C1 segment of cervical spinal cord (tissue), 14 donors: ENCODE measurements at places on chromosomes 7 and 10.

DNA sequence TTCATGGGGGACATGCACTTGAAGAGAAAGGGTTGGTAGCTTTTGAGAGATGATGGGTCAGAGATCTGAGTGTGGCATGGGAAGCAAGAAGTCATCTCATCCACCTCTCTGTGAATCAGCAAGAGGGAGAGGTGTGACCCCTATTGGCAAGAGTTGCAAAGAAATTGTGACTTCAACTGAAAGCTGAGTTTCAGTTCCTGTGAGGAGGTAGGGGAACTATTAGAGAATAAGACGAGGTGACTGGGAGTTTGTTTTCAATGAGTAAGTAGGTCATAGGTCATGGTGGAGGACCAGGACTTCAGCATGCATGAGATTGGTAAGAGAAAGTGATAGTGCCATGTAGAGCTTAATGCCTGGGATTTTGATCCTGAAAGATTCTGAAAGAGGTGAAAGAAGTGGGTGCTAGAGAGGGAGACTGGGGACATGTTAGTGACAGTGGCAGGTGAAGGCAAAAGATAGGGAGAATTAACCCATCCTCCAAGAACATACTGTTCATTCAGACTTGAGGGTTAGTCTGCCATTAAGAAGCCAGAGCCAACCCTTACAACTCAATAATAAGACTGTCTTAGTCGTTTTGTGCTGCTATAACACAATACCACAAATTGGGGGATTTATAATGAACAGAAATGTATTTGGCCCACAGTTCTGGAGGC, 75.5 kb upstream of the CAPZA2 start:
- DNase-seq: no peak

GRCh38 chr10:83959328-83959727, 180.0 kb upstream of the GHITM start:
- no peak for DNase-seq

DNA sequence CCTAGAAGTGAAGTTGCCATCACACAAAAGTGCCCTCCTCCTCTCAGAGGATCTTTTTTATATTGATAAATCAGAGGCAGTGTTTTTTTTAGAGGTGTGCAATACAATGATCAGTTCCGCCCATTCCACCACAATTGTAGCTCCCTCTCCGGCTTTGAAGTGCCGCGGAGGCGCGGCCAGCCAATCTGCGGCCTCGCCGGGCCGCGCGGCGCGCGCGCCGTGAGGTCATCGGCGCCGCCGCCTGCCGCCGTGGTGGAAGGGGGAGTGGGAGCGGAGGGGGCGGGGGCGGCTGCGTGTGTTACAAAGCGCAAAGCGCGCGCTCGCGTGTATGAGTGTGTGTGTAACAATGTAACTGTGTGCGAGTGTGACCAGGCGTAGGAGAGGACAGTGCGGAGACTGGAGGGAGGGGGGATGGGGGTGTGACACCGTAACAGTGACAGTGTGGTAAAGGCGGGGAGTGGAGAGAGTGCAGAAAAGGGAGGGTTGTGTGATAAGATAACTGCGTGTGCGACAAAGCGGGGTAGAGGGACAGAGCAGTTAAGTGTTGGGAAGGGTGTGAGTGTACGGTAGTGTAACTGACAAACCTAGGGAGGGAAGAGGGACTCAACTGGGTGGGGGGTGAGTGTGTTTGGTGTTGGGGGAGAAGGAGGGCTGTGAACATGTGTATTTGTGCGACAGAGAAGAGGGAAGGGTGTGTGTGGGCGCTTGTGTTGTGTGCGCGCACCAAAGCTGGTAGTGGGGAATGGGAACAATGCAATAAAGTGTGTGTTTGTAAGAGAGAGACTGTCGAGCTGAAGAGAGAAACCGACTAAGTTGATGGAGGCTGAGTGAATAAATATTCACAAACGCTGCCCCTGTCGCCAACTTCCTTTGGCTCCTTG, at the start of gene SP8:
Gene SP8, minus strand, starts transcription at position 108 of the 881 bp plus-strand sequence. Its CDS starts 88 bp downstream, at position 20.
- no peak for DNase-seq

GRCh38 chr7:18177815-18178660, 150.4 kb upstream of the PRPS1L1 start:
- DNase-seq: no peak

DNA sequence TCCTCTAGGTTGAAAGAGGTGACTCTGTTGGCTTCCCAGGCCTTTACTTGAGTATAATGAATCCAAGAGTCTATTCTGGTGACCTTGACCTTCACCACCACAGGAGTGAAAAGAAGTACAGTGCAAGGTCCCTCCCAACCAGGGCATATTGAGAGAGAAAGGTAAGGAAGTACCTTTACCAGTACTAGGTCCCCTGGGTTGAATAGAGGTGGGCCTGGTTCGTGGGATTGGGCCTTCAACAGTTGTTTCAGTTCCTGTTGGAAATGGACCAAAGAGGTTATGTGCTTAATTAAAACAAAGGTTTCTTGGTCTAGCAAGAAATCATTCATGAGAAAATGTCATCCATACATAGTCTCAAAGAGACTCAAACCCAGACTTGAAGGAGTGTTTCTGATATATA, 6.4 kb upstream of the SFTPA1 start:
- DNase-seq: no peak

DNA sequence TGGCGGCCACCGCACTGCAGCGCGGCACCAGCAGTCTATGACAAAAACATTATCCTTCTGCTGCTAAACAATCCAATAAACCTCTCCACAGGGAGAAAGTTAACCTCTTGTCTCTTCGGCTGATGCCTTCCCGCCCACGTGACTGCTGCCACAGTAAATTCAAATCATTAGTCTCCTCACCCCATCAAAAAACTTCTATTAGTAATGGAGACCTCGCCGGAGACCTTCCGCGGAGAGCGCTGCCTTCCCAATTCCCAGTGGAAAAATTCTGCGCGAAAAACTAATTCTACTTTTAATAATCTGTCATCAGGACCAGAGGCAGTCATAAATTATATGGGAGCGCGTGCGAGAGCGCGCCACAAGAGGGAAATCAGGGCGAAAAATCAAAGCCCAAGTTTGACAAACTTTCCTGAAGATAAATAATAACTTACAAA, 90.0 kb upstream of the PAX2 start:
- no peak for DNase-seq

DNA sequence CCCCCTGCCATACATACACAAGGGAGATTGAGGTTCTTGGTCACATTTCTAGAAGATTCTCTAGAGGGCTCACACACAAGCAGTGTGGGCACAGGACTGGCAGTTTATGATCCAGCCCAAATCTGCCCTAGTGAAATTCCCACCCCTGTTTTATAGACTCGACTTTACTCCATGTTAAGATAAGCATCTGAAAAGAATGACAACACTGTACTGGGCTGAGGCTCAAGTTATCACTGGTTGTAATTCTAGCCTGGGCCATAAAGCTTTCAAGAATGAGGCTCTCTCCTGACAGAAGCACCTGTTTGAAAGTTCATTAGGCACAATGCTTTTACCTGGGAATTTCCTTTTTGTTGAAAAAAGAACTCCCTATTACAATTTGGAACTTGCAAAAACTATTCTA, 195.6 kb upstream of the GLI3 start:
- DNase-seq: no peak

DNA sequence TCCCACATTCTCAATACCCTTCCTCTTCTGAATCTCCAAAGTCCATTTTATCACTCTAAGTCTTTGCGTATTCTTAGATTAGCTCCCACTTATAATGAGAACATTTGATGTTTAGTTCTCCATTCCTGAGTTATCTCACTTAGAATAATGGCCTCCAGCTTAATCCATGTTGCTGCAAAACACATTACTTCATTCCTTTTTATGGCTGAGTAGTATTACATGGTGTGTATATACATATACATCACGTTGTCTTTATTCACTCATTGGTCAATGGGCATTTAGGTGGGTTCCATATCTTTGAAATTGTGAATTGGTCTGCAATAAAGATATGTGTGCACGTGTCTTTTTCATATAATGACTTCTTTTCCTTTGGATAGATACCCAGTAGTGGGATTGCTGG, 32.3 kb downstream of the GPR22 start:
- no peak for DNase-seq

DNA sequence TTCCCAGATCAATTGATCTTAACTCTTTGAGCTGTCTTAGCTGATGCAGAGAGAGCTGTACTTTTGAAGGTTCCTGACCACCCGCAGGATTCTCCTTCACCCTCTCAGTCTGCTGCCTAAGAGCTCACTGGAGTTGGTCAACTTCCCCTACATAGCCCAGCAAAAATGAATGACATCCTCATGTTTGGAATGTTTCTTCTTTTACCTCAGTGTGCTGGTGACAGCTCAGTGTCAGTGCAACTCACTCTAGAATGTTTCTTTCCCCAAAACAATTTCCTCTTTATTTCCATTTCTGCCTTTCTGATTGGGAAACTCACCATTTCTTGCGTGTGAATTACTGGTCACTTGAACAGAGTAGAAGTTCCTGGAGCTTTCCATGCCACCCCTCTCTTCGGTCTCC, 48.7 kb downstream of the LSMEM1 start:
- DNase-seq: no peak

- no peak for DNase-seq
Observed at GRCh38 chr10:126268013-126268920, 120.0 kb downstream of the ADAM12 start.

DNA sequence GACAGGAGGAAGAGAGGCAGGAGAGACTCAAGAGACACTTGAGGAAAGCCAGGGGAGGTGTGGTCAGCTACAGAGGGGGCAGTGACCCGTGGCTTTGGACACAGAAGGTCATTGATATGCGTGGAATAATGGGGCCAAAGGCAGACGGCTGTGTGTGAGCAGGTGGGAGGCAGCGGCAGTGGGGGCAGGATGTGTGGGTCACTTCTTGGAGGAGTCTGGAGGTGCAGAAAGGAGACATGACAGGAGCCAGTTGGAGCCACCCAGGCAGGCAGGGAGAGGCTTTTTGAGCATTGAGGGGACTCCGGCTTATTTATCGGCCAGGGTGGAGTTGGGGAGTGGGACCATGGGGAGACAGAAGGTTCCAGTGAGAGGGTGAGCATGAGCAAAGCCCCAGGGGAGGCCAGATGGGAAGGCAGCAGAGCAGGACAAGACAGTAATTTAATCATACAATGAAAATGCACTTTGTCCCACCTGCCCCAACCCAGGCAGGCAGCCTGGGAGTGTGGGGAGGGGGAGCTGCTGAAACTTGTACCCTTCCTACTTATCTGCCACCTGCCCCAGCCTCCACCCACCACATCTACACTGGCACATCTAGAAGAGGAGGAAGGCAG, 5.0 kb downstream of the LDB3 start:
- no peak for DNase-seq

GRCh38 chr7:646951-647350, 79.5 kb upstream of the DNAAF5 start:
- DNase-seq: no peak

- DNase-seq: no peak
Observed at GRCh38 chr10:42864575-42864974, 82.0 kb downstream of the BMS1 start.

GRCh38 chr10:87579563-87579962, 74.9 kb downstream of the MINPP1 start:
- DNase-seq: no peak

- no peak for DNase-seq
Observed at GRCh38 chr7:12570534-12571461, at the start of gene SCIN. TSS of gene SCIN (plus strand) at chr7:12570720. CDS start at chr7:12570787, 67 bp downstream.

- no peak for DNase-seq
Observed at GRCh38 chr10:93086289-93086688, 12.6 kb downstream of the CYP26A1 start.

DNA sequence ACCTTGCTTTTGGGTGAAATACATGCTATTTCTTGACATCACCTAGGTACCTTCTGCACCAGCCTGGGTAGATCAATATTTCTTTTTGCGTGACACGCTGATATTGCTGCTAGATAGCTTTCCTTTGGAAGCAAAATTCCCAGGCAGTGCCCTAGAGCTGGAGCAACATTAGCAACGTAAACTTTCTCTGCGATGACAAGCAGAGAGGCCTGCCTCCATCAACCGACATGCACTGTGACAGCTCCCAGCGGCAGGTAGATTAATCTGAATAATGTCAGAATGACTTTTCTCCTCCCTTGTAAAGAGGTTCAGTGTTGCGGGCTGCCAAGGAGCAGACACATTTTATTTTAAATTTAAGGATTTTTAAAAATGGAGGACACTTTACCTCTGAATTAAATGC, 307.4 kb downstream of the GALNT17 start:
- no peak for DNase-seq

- no peak for DNase-seq
Observed at GRCh38 chr10:21183025-21183424, 285.9 kb upstream of the NEBL start.

DNA sequence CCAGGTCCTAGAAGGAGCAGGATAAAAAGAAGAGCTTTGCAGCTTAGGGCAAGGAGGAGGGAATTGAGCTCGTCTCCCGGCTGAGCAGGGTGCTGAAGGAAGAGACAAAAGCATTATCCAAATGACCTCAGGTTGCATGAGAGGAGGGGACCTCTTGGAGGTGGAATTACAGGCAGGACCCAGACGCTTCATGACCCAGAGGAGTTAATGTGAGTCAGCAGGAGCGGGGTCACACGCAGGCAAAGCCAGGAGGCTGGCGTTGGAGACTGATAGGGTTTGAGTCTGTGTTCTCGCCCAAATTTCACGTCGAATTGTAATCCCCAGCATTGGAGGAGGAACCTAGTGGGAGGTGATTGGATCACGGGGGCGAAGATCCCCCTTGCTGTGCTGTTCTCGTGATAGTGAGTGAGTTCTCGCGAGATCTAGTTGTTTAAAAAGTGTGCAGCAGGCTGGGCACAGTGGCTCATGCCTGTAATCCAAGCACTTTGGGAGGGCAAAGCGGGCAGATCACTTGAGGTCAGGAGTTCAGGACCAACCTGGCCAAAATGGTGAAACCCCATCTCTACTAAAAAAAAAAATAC, 63.7 kb upstream of the AUTS2 start:
- no peak for DNase-seq

GRCh38 chr7:226281-226895, 34.0 kb downstream of the FAM20C start:
- no peak for DNase-seq

- DNase-seq: no peak
Observed at GRCh38 chr10:31816318-31816717, 112.3 kb downstream of the ARHGAP12 start.

- DNase-seq: no peak
Observed at GRCh38 chr7:77544518-77544917, 7.4 kb downstream of the PTPN12 start.

DNA sequence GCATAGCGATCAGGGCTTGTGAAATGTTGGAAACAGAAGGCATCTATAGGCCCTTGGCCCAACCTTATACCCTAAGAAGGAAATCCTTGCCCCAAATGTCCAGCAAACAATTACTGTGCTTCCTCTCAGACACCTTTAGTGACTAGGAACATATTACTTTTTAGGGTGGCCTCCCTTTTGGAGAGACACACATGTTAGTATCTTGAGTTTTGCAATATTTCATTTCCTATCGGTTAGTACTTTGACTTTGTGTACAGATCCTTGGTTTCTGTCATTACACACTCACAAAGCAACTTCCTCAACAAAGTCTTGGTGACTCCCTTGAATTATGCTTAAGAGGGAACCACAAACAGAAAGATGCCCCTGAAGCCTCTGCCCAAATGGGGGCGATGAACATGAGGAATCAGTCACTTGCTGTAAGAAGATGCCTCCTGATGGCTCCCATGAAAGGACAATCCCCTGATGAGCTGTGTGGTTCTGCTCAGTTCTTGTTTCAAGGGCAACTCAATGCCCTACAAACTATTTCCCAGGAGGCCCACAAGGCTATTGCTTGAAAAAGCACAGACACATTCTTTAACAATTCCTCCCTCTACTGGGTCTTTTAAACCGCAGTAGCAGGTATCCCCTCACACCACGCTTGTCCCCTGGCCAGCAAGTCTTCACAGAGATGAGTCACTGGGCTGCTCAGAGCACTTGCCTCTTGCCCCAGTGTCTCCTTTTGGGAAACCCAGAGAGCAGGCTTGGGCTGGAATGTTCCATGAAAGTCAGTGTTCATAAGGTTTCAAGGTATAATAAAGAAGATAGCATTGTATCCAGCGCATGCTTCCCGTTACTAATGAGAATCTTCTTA, 196.2 kb downstream of the FANK1 start:
- DNase-seq: no peak

GRCh38 chr7:123367484-123368122, 166.8 kb downstream of the IQUB start:
- DNase-seq: no peak
